Stimulated activated CD4-positive, alpha-beta T cell treated with anti-CD3 and anti-CD28 coated beads, Interleukin-1b, Interleukin-23, amount 100 ng/mL, for 4 hours (primary cell): ENCODE measurements at places on chromosomes 3 and 15.

DNA sequence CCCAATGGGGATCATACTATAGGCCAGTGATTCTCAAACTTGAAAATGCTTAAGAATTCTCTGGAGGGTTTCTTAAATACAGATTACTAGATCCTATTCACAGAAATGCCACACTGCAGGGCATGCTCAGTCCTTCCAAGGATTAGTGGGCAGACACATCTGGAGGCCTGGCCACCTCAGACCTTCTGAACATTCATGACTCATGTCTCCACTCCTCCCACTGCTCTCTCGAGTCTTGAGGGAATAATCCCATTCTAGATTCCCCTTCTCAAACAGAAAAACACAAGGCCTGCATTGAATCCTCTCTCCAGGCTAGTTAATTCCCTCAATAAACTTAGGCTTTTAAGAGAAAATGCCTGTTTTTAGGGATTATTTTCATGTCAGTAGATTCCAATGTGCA, 22.1 kb downstream of the ZNF621 start:
- DNase-seq = no peak

GRCh38 chr3:93906245-93906644, 67.5 kb downstream of the PROS1 start:
- DNase-seq = no peak

DNA sequence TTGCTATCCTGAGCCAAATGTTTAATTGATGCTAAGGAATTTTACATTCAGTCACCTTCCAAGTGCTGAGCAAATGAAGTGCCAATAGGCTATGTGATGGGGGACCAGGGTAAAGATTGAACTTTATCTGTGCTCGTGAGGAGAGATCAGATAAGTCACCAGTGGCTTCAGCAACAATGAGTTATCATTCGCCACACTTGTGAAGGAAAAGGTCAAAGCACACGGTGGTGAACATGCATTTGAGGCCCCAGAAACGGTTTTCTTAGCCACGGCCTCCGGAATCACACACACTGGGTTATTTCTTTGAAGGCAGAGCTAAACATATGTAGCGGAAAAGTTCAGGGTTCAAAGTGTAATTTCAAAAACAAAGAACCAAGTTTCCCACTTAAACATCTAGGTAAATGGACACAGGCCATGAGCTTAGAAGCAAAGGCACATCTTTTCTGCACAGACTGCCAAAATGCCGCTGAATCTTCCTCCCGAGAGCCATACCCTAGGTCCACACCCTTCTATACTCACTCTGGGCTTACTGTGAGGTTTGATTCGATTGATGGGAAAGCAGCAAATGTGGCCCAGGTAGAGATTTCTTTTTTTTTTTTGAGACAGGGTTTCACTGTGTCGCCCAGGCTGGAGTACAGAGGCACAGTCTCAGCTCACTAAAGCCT, 268.5 kb downstream of the SHQ1 start:
- no peak for DNase-seq

DNA sequence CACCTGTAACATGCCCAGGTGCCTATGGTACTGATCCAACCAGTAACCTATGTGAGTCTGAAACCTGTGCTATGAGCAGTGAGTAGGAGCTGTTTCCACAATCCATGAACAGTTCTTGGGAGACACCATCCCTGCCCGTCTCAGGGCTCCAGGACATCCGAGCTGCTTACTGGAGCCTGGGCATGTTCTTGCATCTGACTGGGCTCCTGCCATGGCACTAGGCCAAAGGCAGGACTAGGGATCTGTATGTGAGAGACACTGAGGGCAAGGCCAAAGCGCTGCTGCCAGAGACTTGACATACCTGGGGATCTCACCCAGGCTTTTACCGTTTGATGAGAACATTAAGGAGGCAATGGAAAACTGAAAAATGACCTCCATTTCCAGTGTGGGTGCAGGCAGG, 59.8 kb downstream of the WDR76 start:
- DNase-seq = no peak

DNA sequence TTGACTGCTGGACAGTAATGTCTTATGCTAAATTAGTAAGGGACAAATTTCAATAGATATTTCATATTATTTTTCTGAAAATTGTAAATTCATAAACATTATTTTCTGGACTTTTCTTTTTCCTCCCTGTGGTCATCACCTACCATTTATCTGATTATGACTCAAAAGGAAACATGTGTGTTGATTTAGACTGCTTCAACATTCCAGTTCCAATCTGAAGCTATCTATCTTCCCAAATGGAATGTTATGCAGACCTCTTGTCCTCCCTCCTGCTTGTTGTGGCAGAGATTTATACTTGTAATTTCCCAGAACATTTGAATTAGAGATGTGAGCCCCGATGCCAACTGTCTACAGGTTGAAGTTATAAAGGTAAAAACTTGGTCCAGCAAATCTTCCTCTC, 803.4 kb downstream of the TUSC7 start:
- no peak for DNase-seq

DNA sequence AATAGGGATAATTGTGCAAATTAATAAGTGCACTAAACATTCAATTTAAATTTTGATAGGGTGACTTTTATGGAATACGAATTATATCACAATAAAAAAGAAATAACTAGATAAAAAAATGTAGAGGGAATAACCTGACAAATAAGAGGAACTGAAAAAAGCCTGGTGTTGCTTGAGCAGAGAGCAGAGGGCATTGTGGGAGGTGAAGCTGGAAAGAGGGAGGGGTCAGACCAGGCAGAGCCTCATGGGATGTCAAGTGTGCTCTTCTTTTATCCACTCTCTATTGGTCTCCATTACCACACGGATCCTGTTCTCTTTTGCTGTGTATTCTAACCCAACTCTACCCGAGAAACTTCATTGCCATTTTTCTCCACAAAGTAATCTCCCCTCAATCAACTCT, 264.0 kb upstream of the CRBN start:
- DNase-seq = no peak

GRCh38 chr3:177553579-177553978, 356.3 kb upstream of the TBL1XR1 start:
- DNase-seq = no peak

GRCh38 chr3:89098173-89098572, 9.2 kb upstream of the EPHA3 start:
- DNase-seq = no peak

- DNase-seq = no peak
Measured at GRCh38 chr15:83565138-83565537, 88.8 kb upstream of the ADAMTSL3 start.

DNA sequence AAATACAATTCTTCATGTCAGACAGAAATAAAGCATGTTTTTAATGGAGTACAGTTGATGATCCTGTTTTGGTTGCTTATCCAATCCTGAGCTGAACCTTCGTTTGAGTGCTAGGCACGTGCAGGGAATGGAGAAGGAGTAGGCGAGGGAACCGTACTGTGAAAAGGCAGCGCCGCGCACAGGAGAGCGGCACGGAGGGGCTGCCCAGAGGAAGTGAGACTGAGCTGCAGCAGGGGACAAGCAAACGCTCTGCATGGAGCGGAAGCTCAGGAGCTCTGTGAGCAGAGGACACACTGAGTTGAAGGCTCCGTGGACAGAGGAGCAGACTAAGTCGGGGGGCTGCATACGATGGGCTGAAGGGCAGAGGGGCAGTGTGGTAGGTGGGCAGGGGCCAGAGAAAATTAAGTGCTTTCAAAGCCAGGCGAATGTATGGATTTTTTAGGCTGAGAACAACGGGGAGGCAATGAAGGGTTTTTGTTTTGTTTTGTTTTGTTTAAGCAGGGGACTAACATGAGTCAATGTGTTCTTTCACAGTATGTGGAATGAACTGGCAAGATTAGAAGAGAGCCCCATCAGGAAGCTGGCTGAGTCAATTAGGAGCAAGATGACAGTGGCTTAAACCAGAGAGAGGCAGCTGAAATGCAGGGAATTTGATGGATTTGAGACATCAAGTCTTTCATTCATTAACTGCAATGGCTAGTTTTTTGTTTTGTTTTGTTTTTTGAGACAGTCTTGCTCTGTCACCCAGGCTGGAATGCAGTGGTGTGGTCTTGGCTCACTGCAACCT, 23.8 kb upstream of the TM2D3 start:
- DNase-seq = no peak

DNA sequence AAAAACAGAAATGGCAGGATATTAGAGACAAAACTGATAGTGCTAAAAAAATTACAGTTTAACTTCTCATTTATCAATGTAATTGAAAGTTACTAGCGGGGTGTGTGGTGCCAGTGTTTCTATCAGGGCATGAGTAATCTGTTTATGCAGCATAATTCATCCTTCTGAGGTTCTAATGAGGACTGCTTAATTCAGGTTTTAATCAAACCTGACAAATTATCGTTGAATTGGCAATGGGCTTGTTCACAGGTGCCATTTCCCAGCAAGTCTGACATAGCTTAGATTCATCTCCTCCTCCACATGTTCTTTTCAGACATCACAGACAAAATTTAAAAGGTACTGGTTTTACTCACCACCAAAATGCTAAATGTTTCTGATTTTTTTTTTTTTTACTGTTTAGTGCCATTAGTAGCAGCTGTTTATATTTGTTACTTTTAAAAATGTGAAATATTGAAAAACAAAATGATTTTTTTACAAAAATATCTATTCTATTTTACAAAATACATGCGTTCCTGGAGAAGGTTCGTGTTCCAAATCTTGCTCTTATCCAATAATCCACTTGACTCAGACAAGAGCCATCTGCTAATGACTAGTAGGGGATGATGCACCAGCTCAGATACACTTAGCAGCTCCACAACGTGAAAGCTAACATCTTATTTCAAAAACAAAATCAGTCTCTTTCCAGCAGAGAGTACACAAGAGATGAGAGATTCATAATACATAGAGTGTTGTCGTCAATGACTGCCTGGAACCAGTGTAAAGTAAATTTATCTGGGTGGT, 447.7 kb upstream of the DPPA4 start:
- DNase-seq = no peak

DNA sequence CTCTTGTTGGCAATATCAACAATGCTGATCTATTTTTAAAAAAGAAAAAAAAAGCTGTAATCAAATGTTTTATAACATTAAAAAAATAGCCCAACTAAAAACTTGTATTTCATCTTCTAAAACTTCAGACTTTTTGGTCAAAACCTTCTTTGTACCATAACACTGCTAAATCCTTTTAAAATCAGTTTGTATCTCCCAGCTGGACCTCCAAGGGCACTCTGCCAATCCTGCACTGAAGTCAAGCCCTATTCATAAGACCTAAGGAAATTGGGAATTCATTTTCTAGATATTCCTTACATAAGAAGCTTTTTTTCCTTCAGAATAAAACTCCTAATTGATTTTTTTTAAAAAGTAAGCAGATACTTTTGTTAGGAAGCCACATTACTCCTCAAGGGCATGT, 38.2 kb upstream of the HCLS1 start:
- no peak for DNase-seq

GRCh38 chr3:189593581-189593980, 37.6 kb upstream of the TP63 start:
- no peak for DNase-seq

DNA sequence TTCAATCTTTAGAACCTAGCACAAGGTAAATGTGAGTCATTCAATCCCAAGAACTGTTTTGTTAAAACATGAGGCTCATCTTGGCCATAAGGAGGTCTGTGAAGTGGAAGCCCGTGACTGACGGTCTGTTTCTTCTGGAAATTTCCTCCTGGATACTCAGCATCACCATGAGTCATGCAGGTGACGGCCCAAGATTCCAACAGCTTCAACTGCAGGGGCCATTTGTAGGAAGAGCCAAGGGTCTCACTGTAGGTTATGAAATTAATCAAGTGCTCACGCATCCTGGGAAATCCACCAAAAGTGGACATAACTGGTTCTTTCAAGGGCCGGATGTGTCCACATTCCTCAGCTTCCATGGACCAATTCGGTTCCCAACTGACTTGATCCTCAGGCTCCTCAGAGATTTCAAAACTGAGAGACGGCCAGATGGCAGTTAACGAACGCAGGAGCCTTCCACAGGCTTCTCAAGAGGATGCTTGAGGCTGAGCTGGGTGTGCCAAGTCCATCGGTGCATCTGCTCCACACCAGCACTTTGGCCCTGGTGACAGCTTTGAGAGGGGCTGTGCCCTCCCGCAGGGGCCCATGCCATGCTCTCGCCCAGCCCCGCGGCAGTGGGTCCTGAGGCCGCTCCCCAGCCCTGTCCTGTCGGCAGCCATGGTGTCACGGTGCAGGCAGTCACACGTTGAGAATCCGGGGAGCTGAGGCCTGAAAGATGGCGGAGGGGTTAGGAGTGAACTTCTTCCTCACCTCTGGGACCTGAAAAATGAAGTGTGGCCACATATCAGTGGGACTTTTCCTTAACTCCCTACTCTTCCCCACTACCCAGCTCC, 8.5 kb downstream of the MAP6D1 start:
- DNase-seq = no peak

- no peak for DNase-seq
Measured at GRCh38 chr15:39102431-39102830, 478.4 kb upstream of the THBS1 start.

DNA sequence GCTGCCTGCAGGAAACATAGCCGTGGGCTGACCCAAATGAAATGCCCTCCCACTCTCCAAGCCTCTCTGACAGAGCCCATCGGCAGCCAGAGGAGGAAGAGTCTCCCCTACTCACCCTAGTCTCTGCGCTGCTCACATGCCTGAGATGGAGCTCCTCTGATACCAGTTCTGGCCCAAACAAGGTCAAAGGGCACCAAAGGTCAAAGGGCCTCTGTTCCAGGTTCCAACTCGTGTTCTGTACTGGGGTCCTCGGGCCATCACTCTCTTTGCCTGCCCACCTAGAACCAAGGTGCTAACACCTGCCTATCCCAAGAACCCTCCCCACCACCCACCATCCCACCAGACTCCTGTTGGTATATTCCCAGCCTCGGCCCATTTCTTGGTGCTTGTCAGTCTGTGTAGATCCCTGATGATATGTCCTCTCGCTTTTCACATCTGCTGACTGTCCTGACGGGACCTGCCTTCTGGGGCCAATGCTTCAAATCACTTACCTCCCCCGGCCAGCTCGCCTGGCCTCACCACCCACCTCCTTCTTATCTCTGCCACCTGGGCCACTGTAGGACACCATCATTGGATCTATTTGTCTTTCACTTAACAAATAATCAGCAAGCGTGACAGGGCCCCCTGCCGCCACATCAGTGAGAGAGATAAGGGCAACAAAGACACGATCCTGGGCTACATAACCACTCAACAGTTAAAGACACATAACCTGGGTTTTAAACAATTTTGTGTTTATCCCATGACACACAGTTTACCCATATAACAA, 90.4 kb downstream of the SRGAP3 start:
- DNase-seq = no peak

DNA sequence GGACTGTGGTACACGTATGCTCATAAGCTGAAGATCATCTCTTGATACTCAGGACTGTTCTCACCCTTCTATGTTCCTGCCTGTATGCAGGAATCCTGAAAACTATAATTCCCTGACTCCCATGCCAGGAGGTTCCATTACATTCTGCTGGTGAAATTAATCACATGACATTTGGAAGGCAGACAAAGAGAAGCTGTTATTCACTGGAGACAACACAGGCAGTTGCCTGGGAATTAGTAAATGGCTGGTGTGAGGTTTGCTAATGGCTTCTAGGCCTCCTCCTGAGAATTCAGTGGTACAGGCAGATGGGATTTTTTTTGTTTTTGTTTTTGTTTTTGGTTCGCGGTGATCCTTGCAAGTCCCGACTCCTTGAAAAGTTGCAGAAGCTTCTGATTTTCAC, 91.4 kb downstream of the CTNNB1 start:
- no peak for DNase-seq
